ENCODE measurements at places on chromosomes 11 and 22.

DNA sequence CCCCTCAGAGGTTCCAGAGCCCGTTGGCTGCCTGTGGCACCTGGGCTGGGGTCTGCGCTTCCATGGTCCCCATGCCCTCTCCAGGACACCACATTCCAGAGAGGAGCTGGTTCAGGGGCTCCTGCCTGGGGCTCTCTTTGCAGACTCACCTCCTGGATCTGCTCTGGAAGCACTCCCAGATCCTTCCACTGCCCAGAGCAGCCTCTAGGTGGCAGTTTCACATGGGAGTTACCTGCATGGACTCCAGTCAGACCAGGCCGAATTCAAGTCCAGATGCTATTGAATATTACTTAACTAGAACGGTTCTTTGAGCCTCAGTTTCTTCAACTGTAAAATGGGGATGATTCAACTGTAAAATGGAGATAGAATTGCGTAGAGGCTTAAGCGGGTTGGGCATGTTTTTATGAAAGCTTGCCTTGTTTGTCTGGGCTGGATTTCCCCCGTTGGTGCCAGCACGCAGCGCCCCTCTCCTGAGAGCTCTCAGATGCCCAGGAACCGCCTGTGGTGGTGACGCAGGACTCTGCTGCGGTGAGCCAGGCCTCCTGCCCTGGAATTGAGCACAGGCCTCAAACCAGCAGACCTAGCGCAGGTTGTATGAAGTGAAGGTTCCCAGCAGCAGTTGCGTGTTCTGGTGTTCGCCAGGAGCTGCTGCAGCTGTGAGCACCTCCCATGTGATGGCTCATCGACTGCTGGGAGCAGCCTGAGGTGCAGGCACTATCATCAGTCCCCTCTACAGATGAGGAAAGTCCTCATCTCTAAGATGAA, 44.2 kb downstream of the LMO1 start:
- no peak for DNase-seq

GRCh38 chr11:117511931-117512539, 184.4 kb downstream of the CEP164 start:
- no peak for DNase-seq

DNA sequence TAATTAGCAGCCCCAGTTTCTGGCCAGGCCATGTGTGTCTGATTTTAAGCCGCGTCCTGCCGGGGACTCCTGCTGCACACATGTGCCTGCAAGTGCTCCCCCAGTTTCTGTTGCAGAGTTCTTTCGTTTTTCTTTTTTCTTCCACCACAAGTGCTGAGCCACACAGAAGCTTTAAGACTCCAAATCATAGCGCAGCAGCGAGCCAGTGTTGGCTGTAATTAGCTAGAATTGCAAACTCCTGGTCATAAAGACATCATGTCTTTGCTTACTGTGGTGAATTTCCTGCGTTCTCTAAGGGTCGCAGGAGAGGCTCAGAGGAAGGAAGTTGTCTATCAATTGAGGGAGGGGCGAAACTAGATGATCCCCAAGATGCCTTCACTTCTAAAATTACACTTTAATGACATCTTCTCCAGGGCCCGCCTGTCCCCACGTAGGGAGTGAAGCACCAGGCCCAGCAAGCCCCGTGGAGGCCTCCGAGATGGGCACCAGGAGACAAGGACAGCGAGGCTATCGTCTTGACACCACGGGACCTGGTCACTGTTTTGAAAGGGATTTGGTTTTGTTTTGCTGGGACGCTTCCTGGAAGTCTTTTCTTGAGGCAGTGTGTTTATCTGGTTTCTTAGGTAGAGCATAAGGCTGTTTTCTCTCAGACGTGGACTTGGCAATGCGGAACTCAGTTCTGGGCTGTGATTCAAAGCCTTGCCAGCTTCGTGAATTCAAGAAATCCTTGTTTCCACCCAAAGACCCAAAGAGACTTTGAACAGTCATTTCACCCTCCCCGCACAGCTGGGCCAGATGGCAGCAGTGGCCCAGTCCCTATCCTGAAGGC, 71.8 kb downstream of the UBASH3B start:
- no peak for DNase-seq

GRCh38 chr11:113384551-113384950, 3.0 kb upstream of the ANKK1 start:
- no peak for DNase-seq

DNA sequence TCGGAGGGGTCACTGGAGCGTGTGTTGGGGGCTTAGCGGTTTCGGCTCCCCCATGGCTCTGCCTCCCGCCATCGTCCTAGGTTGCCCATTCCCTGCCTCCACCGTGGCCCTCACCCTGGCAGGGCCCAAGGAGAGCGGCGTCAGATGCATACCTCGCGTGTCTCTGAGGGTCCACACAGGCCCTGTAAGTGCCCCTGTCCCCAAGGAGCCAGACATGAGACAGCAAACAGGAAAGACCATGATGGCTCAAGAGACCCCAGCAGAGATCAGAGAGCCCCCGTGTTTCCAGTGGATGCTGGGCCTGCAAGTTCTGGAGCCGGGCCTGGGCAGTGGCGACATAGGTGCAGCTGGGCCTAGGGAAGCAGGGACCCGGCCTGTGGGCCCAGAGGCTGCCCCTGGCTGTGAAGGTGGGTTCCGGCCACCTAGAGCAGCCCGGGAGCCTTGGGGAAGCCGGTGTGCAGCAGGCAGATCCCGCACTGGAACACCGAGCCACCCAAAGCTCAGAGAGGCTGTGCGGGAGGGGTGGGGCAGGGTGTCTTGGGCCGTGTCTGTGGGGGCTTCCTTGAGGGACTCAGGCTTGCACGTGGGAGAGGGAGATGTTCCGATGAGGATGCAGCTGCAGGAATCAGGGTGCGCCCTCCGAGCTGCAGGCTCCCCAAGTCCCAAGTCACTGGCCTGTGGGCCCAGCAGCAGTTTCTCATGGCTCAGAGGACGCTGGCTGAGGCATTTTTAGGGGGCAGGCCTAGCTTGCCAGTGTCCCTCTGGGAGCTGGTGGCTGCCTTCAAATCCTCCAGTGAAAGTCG, 126.4 kb downstream of the KCNQ1OT1 start:
- no peak for DNase-seq

GRCh38 chr11:66604155-66604554, 11.2 kb downstream of the CCS start:
- DNase-seq: no peak

DNA sequence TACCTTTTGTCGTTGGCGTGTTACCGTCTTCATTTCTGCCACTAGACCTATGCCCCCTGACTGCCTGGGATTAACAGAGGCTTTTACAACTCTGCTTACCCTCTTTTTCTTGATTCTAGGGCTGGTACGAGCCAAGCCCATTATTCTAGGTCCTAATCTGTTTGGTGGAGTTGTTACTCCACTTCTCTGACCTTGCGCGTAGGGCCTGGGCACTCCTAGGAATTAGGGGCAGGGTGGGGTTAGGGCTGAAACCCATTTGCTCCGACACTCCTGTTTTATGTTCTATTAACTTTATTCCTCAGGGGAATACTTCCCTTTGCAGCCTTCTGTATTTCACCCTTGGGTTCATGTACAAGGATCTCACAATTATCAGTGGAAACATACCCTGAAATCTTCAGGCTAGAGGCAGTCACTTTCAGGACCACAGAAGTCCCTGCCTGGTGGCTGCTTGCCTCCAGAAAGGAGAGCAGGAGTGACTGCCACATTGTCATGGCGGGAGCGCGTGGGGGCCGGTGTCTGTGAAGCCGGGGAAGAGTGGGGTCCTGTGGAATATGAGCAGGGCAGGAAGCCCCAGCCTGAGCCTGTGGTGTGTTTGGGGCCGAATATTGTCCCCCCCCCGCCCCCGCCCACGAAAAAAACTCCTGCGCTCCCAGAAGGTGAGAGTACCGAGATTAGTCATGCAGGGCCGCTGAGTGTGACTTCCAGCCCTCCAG, 731 bp upstream of the SLC37A2 start:
- no peak for DNase-seq

DNA sequence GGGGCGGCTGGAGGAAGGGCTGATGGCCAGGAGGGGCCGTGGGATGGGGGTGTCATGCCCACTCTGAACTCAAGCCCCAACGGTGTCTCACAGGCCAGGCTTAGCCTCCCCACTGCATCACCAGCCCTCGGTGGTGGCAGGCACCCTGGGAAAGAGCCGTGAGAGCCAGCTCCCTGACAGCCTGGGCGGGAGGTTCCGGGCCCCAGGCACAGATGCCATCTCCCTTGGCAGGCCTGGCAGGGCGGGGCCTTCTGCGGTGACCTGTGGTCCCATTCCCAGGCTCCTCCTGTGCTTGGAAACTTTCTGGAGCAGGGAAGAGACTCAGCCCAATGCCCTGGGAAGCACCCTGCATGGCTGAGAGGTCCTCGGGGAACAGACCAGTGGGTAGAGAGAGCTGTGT, 4.8 kb downstream of the PHLDA2 start:
- no peak for DNase-seq

DNA sequence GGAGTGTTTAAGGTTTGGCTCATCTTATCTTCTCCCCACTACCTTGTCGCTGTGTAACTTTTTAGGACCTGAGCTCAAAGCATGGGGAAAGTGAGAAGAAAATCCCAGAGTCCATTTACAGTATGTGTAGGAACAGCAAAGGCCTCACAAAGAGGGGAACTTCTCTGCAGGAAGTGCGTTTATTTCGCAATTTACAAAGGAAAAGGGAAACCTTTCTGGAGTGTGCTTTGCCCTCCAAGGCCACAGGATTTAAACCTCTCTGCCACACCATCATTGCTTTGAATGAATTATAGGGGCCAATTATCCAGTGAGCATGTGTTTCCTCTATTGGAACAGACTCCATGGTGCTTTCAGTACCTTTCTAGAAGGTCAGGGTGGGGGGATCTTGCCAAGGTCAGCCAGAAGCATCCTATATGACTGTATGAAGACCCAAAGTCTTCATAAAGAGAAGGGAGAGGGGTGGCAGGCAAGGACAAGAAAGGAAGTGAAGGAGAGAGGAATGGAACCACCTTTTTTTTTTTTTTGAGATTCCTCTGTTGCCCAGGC, 68.1 kb upstream of the LMO2 start:
- no peak for DNase-seq

DNA sequence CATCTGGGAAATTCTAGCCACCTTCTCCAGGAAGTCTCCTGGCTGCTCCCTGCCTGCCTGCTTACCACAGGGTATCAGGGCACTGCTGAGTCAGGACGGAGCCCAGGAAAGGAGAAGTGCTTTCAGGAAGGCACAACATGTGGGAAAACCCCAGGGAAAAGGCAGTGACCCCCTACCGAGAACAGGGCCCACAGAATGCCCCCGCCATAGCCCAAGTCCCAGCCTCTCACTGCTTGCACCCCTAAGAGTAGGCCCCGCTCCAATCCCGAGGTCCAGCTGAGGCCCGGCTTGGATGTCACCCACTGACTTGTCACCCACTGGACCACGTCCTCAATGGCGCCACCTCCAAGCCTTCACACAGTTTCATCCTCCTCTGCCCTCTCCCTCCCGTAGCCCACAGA, 34.1 kb downstream of the ARAP1 start:
- DNase-seq: no peak

DNA sequence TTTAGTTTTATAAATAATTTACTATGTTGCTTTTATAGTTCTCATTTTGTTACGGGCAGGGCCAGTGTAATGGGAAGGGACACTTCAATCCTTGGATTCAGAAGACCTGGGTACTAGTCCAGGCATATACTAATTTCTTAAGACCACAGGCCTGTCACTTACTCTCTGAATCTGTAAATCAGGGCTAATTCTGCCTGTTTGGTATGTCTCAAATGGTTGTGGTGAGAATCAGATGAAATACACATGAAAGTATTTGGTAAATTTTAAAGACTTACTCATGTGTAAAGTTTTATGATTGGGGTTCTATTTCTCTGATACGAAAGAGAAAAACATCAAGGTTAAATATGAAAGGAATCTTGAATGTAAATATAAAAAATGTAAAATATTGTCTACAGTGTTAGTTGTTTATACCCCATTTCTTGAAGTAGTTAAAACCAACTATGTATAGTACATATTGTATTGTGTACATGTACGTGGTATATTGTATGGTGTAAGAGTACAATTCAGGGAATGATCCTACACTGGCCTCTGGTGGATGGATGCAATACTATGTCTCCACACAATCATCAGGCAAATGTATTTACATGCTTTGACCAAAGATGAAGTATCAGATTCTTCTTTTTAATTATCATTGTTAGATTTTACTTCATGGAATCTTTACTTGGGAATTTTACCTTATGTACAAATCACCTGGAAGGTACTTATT, 24.5 kb upstream of the RAG2 start:
- no peak for DNase-seq

- peak; percentile 83 for DNase-seq
Observed at GRCh38 chr11:121467965-121468364, 15.2 kb upstream of the SORL1-AS1 start.

DNA sequence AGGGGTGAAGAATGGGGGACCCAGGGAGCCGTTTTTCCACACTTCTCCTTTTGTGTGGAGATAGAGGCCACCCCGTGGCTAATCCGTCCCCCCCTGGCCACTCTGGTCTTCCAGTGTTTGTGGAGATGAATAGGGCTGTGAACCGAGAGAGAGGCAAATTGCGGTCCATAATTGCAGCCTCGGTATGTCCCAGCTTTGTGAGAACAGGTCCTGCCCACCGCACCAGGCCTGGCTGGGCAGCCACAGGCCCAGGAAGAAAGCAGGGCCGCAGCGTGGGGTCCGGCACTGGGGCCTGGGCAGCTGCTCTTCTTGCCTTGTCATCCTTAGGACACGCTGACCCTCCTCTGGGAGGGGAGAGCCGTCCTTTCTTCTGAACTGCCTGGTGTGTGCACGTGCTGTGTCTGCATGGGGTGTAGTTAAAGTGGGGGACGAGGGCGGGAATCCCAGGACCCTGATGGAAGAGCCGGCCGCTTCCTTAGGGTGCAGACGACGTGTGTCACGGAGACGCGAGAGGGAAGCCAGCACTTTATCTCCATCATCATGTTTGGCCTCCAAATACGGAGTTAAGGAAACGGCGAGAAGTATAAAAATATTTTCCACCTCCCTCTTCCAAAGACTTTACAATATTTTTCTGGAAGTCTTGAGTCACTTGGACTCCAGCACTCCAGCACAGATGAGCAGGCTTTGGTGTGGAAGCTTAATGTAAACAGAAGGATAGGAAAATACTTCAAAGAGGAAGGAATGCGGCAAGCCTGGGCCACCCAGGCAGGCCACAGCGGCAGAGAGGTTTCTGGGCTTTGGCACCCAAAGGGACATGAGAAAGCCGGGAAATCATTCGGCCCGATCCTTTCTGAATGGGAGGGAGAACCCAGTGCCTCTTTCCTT, 1248.4 kb downstream of the BRD1 start:
- no peak for DNase-seq

DNA sequence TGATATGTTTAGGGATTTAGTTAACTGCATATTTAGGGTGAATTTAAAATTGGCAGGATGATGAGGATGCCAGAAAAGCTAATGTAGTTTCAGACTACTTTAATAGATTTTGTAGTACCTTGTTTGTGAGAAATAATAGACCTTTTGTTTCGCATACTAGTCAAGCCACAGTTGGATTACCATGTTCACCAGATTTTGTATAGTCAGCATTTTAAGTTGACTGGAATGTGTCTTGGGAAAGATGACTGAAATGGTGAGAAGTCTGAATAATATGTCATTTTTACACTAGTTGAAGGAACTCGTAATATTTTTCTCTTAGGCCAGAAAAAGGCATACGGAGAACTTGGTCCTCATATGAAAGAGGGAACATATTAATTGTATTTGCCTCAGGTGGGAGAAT, 23.4 kb downstream of the ATM start:
- DNase-seq: no peak

- no peak for DNase-seq
Observed at GRCh38 chr11:12975195-12975594, 33.9 kb upstream of the RASSF10 start.

- no peak for DNase-seq
Observed at GRCh38 chr11:67507242-67507863, 609 bp downstream of the CDK2AP2 start.
